ENCODE measurements at places on chromosomes 5 and 9.
A peak's percentile ranks its signal among the peaks of the same experiment; 100 is the strongest.

GRCh38 chr5:67181648-67182221 lies 14.9 kb downstream of the CD180 start:
- DNase-seq, result no peak

DNA sequence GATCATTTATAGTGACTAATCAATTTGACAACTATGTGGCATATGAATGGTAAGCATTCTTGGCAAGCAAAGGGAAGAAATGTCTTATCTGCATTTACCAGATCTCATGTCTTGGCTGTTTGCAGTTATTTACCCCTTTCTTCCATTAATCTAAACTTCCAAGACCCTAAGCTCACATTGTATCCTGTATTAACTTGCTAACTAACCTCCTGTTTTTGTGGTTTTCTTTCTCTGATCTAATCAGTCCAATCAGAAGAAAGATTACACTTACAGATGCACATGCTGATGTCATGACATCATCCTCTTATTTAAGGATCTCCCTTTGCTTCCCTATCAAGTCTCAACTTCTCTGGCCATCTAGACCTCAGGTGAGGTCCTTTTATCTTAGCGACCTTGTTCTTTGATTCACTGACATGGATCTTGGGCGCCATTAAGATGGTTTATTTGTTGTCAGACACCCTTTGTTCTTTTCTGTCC lies 95.5 kb downstream of the F2RL2 start:
- no peak for DNase-seq

DNA sequence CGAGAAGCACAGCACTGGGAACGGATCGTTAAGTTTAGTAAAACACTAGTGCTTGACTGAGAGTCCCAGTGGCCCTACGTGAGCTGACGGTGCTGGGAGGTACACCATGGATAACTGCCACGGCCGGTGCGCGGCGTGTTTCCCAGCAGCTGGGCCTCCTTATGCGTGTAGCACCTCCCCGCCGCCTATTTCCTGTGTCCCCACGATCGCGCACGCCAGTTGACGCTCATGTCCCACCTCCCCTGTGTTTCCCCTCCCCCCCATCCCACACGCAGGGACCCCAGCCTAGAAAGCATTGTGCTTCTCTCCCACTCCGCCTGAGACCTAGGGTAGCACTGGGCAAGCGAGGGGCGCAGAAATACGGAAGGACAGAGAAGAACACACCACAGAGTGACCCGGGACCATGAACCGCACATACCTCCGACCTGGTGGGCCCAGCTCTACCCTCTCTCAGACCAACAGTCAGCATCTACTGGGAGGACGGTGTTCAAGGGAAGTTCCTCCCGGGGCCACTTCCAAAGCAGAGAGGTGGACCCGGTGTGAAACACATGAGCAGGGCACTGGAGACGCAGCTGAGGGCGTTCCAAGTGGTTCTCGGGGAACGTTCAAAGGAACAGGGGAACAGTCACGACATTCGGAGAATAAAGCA lies 45.6 kb downstream of the DBH start:
- no peak for DNase-seq

- peak; percentile 77 for DNase-seq
Observed at GRCh38 chr5:33369485-33370465, 71.0 kb upstream of the TARS1 start.

GRCh38 chr5:177968661-177969211 lies 27.3 kb downstream of the PROP1 start:
- DNase-seq, result no peak

DNA sequence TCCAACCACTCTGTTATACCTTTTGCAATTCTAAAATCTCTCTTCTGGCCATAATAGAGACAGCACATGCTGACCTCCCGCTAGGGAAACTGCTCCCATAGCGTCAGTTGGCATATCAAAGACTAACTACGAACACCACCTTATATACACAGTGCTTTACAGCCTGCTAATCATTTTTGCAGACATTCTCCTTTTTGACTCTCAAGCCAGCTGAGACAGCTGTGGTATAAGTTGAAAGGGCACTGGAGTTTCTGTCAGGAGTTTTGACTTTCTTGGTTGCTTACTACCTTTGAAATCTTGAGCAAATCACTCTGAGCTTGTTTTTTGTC lies 160.2 kb upstream of the TBCA start:
- no peak for DNase-seq

Data from LHCN-M2 (cell line).